ENCODE measurements at places on chromosomes 1 and 21. TPM values are rescaled to one million over a fixed set of nuclear protein-coding genes. Genes with fewer than 3 reads are reported as not detected.

Gene PLPPR4
- not detected for total RNA-seq

DNA sequence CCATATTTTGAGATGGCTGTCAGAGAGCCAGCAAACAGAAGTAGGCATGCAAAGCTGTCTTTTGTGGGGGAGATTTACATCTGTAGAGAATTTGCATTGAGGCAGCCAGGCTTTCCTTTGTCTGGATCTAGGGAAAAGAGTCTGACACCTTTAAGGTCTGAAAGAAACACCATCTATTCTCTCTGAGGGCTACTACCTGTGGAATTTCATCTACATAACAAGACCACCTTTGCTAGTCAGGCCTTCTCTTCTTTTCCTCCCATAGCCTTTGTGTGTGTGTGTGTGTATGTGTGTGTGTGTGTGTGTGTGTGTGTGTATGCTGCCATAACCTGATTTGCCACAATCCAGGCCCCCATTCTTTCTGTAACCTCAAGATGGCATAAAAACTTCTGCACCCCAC is 28.4 kb upstream of the DMRTB1 start:
- no peak for DNase-seq
- no peak overlapping the region for H3K27ac ChIP-seq

Gene TBX19
- 1.5 TPM for total RNA-seq

Gene BMP8B
- total RNA-seq, result 2.4 TPM

DNA sequence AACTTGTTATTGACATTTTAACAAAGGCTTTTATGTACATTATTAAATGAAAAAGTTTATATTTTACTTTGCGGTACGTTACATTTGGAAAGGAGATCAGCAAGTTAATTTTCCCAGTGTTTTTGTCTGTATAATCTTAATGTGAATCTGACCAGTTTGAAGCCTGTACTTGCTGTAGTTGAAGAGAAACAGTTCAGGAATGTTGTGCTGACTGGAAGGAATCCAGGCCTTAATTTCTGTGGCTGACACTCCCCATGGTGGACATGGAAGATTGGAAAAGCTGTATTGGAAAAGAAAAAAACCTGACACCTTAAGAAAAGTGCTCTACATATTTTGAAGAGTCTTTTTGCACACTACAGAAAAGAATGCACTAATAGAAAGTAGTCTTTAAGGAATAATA is 15.5 kb downstream of the LEPR start:
- H3K27me3 ChIP-seq, result no peaks in the 10 kb centered on the region
- H3K27ac ChIP-seq, result no peak overlapping the region
- H3K4me1 ChIP-seq, result no peaks in the 10 kb centered on the region
- DNase-seq, result no peak

Gene AUNIP
- 11.0 TPM for total RNA-seq

Gene LINGO4
- not detected for total RNA-seq

DNA sequence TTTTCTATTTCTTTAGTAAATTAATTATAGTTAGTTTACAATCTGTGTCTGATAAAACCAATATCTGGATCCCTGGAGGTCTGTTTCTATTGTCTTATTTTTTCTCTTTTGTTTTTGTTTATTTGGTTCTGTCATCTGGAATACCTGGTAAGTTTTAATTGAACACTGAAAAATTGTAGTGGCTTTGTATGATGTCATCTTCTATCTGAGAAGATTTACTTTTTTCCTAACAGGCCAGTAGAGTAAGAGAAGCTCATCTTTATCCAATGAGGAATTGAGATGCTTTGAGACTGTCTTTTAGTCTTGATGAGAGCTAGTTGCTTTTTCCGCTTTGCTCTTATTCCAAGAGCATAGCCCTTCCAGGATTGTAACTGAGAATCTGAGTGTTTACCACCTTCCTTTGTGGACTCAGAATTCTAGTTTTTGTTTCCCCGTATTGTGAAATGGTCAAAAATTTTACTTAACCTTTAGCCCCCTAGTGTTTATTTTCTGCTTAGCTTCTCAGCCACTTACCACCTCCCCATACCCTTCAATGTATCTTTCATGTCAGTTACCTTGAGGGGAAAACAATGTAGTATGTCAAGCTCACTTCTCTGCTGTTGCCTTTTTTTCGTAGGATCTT is 25.0 kb downstream of the PTGFRN start:
- DNase-seq, result no peak
- H3K4me3 ChIP-seq, result no peak overlapping the region
- H3K27ac ChIP-seq, result no peak overlapping the region
- peaks cover 8% of the 10 kb centered on the region for H3K4me1 ChIP-seq
- 0 out of 2 replicates have a peak, but pooled peaks cover 9% of the 10 kb centered on the region for H3K36me3 ChIP-seq
- H3K27me3 ChIP-seq, result no peaks in the 10 kb centered on the region

GRCh38 chr1:173669491-173669941 is at the start of gene ANKRD45:
Gene ANKRD45 (minus strand): TSS chr1:173669851. CDS start chr1:173659418, 10,433 bp downstream.
- H3K27ac ChIP-seq, result no peak within 1 kb of the TSS
- no peaks in the 10 kb centered on the region for H3K27me3 ChIP-seq
- no peak for DNase-seq

GRCh38 chr1:25562101-25562927 is 18.9 kb downstream of the LDLRAP1 start:
- DNase-seq, result peak; percentile 72
- no peak overlapping the region for H3K4me3 ChIP-seq
- H3K27me3 ChIP-seq, result no peaks in the 10 kb centered on the region
- H3K27ac ChIP-seq, result no peak overlapping the region

Gene FCRL5
- not detected for total RNA-seq

- no peak for DNase-seq
- no peaks in the 10 kb centered on the region for H3K27me3 ChIP-seq
- H3K4me3 ChIP-seq, result no peak overlapping the region
- H3K36me3 ChIP-seq, result no peaks in the 10 kb centered on the region
- H3K4me1 ChIP-seq, result no peaks in the 10 kb centered on the region
Observed at GRCh38 chr1:108575375-108575774, 15.5 kb downstream of the EEIG2 start.

Gene EPHA2
- 65.8 TPM for total RNA-seq

DNA sequence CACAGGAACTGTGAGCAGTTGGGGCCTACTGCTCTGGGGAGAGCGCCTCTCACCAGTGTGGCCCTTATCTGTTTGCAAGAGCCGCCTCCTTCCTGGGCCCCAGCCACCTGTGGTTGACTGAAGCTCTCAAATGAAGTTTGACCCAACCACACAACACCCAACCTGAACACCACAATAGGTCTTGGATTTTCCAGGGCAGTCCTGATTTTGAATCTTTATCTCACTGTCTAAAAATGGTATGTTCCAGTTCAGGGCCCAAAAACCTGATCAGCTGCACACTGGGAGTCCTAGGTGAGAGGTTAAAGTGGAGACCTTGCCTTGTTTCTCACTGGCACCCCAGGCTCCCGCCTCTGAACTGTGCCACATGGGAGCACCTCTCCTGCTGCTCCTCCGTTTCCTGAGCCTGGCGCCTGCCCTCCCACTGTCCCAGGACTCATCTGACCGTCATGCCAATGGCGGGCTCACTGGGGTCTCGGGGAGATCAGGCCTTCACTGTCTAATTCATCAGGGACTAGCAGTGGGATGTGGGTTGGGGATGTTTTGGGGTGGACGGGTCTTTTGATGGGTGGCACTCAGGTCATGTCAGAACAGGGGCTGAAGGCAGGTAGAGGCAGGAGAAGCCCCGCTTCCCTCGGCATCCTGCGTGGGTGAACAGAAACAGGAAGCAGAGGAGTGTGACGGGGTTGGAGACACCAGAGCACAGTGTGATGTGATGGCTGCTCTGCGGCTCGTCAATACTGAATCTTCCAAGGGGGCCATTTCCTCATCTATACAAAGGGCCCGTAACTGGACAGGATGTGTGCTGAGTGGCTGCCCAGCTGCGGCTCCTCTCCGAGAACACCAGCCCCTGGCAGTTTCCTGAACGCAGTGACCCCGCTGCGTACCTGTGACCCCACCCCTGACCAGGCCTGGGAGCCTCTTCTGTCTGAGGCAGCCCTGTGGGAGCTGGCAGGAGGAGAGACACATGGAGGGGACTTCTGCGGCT is 59.6 kb upstream of the ITPKB start:
- H3K27me3 ChIP-seq, result no peaks in the 10 kb centered on the region
- no peak for DNase-seq
- H3K4me3 ChIP-seq, result no peak overlapping the region

- no peak overlapping the region for H3K4me3 ChIP-seq
- DNase-seq, result no peak
- H3K27ac ChIP-seq, result no peak overlapping the region
- H3K27me3 ChIP-seq, result no peaks in the 10 kb centered on the region
- H3K4me1 ChIP-seq, result peaks cover 33% of the 10 kb centered on the region
Observed at GRCh38 chr1:109616391-109616790, 3.0 kb downstream of the GNAT2 start.

GRCh38 chr1:198906739-198907422 is 268.0 kb downstream of the PTPRC start:
- H3K27ac ChIP-seq, result no peak overlapping the region
- no peaks in the 10 kb centered on the region for H3K36me3 ChIP-seq
- no peaks in the 10 kb centered on the region for H3K4me1 ChIP-seq
- no peak overlapping the region for H3K4me3 ChIP-seq
- DNase-seq, result no peak

Gene TCHHL1
- not detected for total RNA-seq

Gene MRPL37
- 180 TPM for total RNA-seq

- no peak overlapping the region for H3K4me3 ChIP-seq
- no peaks in the 10 kb centered on the region for H3K27me3 ChIP-seq
- no peak overlapping the region for H3K27ac ChIP-seq
Observed at GRCh38 chr1:83693427-83694126, 305.4 kb downstream of the TTLL7 start.

Gene LIN28A
- not detected for total RNA-seq

GRCh38 chr21:30579346-30579745 is 10.9 kb downstream of the KRTAP22-2 start:
- no peaks in the 10 kb centered on the region for H3K4me1 ChIP-seq
- no peaks in the 10 kb centered on the region for H3K36me3 ChIP-seq
- H3K27me3 ChIP-seq, result no peaks in the 10 kb centered on the region
- H3K4me3 ChIP-seq, result no peak overlapping the region

DNA sequence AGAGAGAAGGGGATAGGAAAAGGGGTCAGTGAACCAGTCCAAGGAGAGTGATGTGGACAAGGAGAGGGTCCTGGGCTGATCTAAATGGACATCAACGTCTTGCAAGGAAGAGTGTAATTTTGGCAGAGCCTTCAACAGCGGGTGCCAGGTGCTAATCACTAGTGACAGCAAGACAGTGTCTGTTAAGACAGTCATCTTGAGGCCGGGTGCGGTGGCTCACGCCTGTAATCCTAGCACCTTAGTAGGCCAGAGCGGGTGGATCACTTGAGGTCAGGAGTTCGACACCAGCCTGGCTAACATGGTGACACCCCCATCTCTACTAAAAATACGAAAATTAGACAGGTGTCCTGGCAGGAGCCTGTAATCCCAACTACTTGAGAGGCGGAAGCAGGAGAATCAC is 12.2 kb upstream of the PADI6 start:
- H3K27ac ChIP-seq, result no peak overlapping the region
- no peaks in the 10 kb centered on the region for H3K36me3 ChIP-seq
- no peaks in the 10 kb centered on the region for H3K27me3 ChIP-seq
- DNase-seq, result no peak
- H3K4me1 ChIP-seq, result no peaks in the 10 kb centered on the region

- DNase-seq, result peak; percentile 81
- H3K27me3 ChIP-seq, result no peaks in the 10 kb centered on the region
- H3K27ac ChIP-seq, result no peak overlapping the region
- H3K36me3 ChIP-seq, result no peaks in the 10 kb centered on the region
- peaks cover 11% of the 10 kb centered on the region for H3K4me1 ChIP-seq
Observed at GRCh38 chr1:23772049-23772853, 6.0 kb upstream of the PITHD1 start.

DNA sequence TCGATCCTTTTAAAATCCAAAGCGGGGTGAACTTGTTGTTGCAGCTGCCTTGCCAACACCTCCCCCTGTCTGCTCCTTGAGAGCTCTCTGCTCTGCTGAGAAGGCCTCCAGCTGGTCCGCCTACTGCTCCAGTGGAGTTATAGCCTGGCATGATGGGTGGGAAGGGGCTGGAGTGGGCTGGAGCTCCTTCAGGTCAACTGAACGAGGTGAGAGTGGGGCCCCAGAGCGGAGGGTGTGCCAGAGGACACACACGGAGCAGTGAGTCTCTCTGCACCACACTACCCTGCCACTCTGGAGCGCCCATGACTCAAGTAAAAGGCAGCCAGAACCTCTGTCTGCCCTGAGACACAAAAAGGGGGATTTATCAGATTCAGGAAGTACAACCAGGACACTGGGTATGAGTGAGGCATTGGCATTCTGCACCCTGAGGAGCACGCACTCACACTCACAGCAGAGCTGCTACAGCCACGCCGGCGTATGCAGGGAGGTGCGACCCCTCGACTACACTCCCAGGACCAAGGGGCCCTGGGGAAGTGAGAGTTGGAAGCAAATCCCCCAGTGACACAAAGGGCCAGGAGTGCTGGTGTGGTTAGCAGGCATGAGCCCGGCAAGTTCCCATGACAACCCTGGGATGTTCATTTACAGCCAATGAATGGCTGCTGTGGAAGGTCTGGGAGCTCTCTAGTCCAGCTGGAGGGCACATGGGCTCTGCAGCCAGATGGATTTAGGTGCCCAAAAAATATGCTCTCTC is 28.0 kb upstream of the EVA1B start:
- H3K27me3 ChIP-seq, result no peaks in the 10 kb centered on the region
- peak; percentile 96 for DNase-seq
- H3K4me1 ChIP-seq, result peaks cover 67% of the 10 kb centered on the region
- H3K4me3 ChIP-seq, result peak overlapping the region; percentile 41

DNA sequence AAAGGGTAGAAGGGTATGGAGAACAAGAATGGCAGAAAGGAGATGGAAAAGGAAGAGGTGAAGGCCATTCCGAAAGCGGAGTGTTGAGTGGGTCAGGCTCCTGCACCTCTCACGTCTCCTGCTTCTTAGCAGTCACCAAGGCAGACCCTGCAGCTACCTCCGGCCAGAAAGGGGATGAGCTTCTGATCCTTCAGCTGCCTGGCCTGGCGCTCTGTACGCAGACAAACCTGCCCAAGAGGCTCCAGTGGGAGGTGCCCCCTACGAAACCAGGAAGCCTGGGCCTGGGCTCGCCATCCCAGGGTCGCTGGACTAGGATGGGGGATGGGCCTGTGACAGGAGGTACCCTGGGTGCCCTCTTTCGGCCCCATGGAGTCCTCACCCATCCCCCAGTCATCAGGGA is 3.0 kb downstream of the GPR61 start:
- H3K4me1 ChIP-seq, result peaks cover 14% of the 10 kb centered on the region
- no peaks in the 10 kb centered on the region for H3K36me3 ChIP-seq
- DNase-seq, result no peak
- H3K4me3 ChIP-seq, result no peak overlapping the region
- H3K27me3 ChIP-seq, result peaks cover 24% of the 10 kb centered on the region

Gene ANGPTL7
- not detected for total RNA-seq

GRCh38 chr1:62321446-62321845 is 2.2 kb upstream of the KANK4 start:
- DNase-seq, result peak; percentile 63
- H3K36me3 ChIP-seq, result no peaks in the 10 kb centered on the region
- H3K4me1 ChIP-seq, result peaks cover 27% of the 10 kb centered on the region
- H3K27me3 ChIP-seq, result 0 out of 2 replicates have a peak, but pooled peaks cover 9% of the 10 kb centered on the region

Gene CR1
- total RNA-seq, result not detected

Gene TSSK3
- total RNA-seq, result 3.9 TPM

- peak; percentile 94 for DNase-seq
- no peak overlapping the region for H3K4me3 ChIP-seq
- H3K36me3 ChIP-seq, result no peaks in the 10 kb centered on the region
- H3K27ac ChIP-seq, result no peak overlapping the region
Observed at GRCh38 chr1:39098546-39099250, 72.5 kb downstream of the NDUFS5 start.
